ENCODE measurements at places on chromosomes 1 and 21.
A peak's percentile ranks its signal among the peaks of the same experiment; 100 is the strongest.

DNA sequence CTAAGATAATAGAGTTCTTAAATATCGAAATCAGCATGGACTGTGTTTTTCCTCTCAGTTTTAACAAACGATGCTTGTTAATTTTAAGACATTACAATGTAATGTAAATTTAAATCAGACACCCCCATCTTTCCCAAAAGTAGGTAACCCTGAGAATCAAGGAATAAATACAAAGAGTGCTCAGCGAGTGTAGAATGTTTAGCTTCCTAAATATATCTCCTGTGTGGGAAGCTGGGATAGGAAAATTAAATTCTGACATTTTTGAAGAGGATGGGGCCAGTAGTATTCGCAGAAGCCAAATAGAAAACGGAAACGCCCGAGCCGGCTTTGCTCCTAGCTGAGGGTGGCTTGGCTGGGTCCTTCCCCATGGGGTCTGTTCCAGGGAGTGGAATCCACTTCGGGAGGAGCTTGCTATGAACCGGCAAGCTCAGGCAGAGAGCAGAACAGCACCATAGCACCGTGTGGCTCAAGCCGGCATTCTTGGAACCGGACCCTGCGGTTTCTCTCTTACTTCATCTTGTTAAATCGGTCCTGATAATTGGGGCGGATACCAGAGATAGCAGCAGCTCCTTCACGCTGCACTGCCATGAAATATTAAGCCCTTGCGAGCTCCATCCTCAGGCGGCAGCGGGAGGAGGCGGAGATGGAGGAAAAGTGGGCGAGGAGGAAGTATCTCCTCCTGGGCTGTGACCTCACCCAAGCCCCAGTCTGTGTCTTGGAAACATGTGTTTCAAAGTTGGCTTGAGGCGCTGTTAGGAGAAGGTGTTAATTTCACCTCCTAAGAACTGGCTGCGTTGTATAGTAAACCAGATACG lies 24.9 kb downstream of the MAP3K7CL start:
- no peak for DNase-seq

DNA sequence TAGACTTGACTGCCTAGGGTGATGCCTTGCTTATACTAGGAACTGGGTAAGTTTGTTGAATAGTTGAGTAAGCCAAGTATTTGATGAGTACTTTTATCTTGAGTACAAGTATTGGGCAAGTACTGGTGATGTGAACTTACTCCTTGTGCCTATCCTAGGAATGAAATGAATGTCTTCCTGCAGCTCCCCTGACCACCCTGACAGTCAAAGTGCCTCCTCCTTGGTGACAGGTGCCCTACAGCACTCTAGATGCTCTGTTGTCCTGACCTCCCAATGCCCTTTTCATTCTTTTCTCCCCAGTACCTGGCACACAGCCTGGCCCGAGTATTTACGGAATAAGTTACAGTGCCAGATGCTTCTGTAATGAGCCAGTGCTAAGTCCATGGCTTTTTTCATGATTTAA lies 25.5 kb downstream of the PCSK9 start:
- no peak for DNase-seq

DNA sequence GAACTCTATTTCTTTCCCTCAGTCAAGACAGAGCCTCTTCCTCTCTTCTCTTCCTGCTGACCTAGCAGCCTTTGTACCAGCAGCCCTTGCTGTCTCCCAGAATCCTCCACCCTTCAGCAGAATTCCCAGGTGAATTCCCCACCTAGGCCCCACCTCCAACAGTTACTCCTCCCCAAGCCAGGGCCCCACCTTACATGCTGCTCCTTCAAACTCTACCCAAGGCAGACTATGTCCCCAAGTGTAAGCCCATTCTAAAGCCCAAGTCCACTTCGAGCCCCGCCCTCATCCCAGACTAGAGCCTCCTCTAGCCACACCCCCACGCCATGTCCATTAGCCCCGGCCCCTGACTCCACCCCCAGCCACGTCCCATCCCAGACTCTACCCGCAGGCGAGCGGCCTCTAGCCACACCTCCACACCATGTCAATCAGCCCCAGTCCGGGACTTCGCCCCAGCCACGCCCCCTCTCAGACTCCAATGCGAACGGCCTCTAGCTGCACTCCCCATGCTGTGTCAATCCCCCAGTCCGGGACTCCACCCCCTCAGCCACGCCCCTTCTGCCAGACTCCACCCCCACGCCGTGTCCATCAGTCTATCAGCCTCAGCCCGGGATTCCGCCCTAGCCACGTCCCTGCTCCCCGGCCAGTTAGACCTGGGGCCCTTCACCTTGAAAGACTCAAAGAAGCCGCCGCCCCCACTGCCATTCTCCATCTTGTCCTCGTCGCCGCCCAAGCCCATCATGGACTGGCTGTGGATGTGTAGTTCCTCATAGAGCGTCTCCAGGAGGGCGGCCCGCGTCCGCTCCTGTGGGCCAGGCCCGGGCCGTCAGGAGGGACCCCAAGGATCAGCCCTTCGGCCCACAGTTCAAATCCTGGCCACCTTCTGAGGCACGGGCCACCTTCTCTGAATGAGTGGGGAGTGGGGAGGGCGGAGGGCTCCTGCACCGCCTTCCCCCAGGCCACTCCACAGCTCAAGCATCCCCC lies 61.3 kb downstream of the RAP1GAP start:
- peak; percentile 80 for DNase-seq

DNA sequence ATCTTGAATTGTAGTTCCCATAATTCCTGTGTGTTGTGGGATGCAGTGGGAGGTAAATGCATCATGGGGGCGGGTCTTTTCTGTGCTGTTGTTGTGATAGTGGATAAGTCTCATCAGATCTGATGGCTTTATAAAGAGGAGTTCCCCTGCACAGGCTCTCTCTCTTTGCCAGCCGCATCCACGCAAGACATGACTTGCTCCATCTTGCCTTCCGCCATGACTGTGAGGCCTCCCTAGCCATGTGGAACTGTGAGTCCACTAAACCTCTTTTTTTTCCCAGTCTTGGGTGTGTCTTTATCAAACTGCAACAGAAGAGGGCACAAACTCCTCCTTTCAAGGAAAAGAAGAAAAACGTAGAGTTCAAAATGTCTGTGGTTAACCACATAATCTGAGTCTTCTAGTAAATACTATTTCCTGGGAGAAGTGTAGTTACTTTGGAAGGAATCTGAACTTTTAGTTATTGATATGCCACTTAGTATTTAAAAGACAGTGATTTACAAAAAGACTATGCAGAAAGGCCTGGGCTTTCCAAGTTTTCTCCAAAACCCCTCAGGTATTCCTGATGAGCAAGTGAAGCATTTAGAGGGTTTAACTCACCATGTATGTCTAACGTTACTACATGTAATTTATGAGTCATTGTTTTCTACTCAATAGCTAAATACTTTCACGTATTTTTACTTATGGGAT lies 10.0 kb downstream of the ADAMTS1 start:
- DNase-seq: no peak

- no peak for DNase-seq
Observed at GRCh38 chr1:247517795-247518612, 18.2 kb downstream of the OR2C3 start.

DNA sequence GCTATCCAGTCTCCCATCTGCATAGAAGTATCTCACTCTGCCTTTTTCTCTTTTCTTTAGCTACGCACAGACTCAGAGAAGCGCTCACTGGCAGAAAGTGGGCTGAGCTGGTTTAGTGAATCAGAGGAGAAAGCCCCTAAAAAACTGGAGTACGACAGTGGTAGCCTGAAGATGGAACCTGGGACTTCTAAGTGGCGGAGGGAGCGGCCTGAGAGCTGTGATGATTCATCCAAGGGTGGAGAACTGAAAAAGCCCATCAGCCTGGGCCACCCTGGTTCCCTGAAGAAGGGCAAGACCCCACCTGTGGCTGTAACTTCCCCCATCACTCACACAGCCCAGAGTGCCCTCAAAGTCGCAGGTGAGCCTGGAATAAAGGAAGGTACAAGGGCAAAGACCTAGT lies 48.0 kb upstream of the IPO9 start:
- DNase-seq: no peak

DNA sequence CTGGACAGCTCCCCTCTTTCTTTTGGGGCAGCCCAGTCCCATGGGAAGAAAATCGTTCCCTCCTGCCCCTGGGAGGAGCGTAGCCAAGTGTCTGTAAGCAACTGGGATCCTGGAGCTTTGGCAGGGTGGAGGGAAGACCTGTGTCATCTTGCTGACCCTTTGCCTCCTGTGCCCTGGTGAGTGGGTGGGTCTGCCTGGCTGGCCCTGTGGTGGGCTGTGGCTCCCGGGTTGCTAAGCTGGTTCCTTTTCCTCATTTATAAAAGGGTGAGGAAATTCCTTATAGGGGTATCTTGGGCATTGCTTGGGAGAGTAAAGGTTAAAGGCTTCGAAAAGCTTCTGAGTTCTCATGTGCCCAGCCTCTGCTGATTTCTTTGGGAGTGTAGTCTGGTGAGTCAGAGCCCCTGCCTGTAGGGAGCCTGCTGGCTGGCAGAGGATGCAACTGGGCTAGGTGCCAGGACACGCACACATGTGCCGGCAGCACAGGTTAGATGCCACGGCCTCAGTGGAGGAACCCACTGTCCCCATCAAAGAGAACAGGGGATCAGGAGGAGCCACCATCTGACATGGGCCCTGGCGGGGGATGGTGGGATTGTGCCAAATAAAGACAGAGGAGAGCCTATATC lies 85.2 kb downstream of the ARHGEF10L start:
- DNase-seq: peak; percentile 68

- DNase-seq: peak; percentile 6
Observed at GRCh38 chr21:45497846-45498645, 44.2 kb downstream of the SLC19A1 start.

GRCh38 chr1:14318830-14319229 lies 279.7 kb upstream of the KAZN start:
- no peak for DNase-seq

DNA sequence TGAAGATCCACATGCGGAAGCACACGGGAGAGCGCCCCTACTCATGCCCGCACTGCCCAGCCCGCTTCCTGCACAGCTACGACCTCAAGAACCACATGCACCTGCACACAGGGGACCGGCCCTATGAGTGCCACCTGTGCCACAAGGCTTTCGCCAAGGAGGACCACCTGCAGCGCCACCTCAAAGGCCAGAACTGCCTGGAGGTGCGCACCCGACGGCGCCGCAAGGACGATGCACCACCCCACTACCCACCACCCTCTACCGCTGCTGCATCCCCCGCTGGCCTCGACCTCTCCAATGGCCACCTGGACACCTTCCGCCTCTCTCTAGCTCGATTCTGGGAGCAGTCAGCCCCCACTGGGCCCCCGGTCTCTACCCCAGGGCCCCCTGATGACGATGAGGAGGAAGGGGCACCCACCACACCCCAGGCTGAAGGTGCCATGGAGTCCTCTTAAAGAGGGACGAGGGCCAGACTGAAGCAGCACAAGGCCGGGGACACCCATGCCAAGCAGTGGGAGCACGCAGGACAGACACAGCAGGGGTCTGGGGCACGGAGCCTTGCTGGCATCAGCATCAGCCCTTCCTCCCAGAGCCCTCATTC lies 13.7 kb downstream of the ZBTB7B start:
- DNase-seq: peak; percentile 48

All from adrenal gland (tissue), 19 donors.